ENCODE measurements at places on chromosomes 7 and 10.

GRCh38 chr7:6178298-6179029 lies 94.0 kb downstream of the CYTH3 start:
- peak overlapping the region; percentile 16 for H3K27ac ChIP-seq
- peaks cover 35% of the 10 kb centered on the region for H3K4me1 ChIP-seq
- peaks cover 34% of the 10 kb centered on the region for H3K36me3 ChIP-seq
- peaks cover 3% of the 10 kb centered on the region for H3K27me3 ChIP-seq
- H3K4me3 ChIP-seq: no peak overlapping the region
- DNase-seq: no peak

DNA sequence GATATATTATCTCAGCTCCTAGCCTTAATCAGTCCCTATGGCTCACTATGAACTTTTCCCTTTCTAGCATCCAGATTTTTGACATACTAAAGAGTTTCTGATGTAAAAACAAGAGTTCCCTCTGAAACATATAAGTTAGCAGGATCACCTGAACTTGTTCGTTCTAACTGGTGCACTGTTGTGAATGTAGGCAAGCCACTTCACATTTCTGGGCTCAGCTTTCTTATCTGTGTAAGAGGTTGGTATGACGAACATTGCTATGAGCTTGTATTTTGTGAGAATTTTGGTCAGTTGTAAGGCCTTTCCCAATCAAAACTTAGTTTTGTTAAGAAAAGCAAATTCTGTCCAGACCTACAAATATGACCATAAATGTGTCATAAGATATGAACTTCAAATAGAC lies 46.1 kb downstream of the MAGI2 start:
- no peak overlapping the region for H3K27ac ChIP-seq
- DNase-seq: no peak
- H3K27me3 ChIP-seq: no peaks in the 10 kb centered on the region
- H3K4me1 ChIP-seq: peaks cover 42% of the 10 kb centered on the region
- H3K36me3 ChIP-seq: no peaks in the 10 kb centered on the region

DNA sequence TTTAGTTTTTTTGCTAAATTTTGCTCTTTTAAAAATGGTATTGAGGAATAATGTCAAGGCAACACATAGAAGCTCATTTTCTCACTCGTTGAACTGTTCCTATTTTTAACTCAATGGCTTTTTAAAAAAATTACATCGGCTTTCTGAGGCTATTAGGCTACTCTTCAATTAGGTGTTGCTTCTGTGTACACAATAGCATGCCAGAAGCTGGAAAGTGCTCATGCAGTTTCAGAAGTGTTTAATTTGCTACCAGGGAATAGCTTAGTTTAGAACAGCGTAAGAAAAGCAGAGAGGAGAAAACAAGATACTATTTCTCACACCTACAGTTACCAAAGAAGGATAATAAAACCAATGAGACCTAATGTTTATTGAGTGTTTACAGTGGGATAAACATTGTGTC lies 157.4 kb downstream of the NXPH1 start:
- H3K27me3 ChIP-seq: no peaks in the 10 kb centered on the region
- H3K27ac ChIP-seq: no peak overlapping the region
- H3K4me3 ChIP-seq: no peak overlapping the region
- H3K36me3 ChIP-seq: no peaks in the 10 kb centered on the region
- no peaks in the 10 kb centered on the region for H3K4me1 ChIP-seq

- no peaks in the 10 kb centered on the region for H3K4me1 ChIP-seq
- no peak overlapping the region for H3K4me3 ChIP-seq
- H3K27ac ChIP-seq: no peak overlapping the region
- no peaks in the 10 kb centered on the region for H3K36me3 ChIP-seq
Measured at GRCh38 chr7:127091620-127092019, 161.1 kb downstream of the GRM8 start.

DNA sequence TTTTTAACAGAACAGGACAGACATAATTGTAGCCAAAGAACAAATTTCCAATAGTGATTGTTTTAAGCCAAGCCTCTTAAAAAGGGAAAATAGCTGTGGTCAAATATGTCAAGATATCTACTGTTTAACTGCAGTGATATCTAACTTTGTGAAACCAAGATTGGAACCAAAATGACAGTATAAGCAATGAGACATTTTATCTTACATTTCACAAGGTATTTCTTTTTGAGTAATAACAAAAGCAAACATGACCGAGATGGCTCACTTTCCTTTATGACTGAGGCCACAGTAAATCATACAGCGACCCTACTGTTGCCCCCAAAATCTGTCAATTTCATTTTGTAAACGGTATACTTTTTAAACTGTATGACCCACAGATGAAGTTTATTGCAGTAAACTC lies 215.8 kb downstream of the MLLT10 start:
- no peak for DNase-seq
- H3K4me3 ChIP-seq: no peak overlapping the region
- peaks cover 5% of the 10 kb centered on the region for H3K36me3 ChIP-seq
- no peaks in the 10 kb centered on the region for H3K4me1 ChIP-seq
- H3K27ac ChIP-seq: no peak overlapping the region
- peaks cover 15% of the 10 kb centered on the region for H3K27me3 ChIP-seq

GRCh38 chr10:104559935-104560334 lies 81.2 kb upstream of the SORCS3 start:
- no peaks in the 10 kb centered on the region for H3K4me1 ChIP-seq
- H3K4me3 ChIP-seq: no peak overlapping the region

GRCh38 chr10:102802920-102803534 lies 34.2 kb downstream of the CYP17A1 start:
- H3K4me1 ChIP-seq: peaks cover 48% of the 10 kb centered on the region
- peak overlapping the region; percentile 91 for H3K27ac ChIP-seq
- peak; percentile 92 for DNase-seq
- peak overlapping the region; percentile 60 for H3K4me3 ChIP-seq
- peaks cover 18% of the 10 kb centered on the region for H3K36me3 ChIP-seq
- H3K27me3 ChIP-seq: peaks cover 3% of the 10 kb centered on the region

DNA sequence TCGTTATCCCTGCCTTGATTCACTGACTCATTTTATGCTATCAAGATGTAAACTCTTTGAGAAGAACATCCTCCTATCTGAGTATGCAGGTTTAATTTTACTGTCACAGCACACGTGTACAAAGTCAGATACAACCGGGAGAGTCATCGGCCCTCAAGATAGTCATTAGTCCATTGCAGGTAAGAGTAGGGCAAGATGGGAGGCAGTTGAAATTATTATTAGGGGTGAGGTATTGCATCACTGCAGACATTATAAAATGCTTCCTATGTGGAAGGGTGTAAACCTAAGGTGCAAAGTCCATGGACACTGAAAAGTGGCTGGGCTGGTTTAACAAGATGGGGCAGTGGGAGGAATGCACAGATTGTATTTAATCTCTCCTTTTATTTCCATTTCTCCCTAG lies 113.7 kb downstream of the ARL4A start:
- H3K4me3 ChIP-seq: no peak overlapping the region
- no peaks in the 10 kb centered on the region for H3K36me3 ChIP-seq
- no peak for DNase-seq
- no peaks in the 10 kb centered on the region for H3K27me3 ChIP-seq
- no peaks in the 10 kb centered on the region for H3K4me1 ChIP-seq

GRCh38 chr10:120483651-120484301 lies 26.7 kb downstream of the PLPP4 start:
- no peaks in the 10 kb centered on the region for H3K27me3 ChIP-seq
- no peak for DNase-seq
- peaks cover 24% of the 10 kb centered on the region for H3K4me1 ChIP-seq
- H3K27ac ChIP-seq: no peak overlapping the region

DNA sequence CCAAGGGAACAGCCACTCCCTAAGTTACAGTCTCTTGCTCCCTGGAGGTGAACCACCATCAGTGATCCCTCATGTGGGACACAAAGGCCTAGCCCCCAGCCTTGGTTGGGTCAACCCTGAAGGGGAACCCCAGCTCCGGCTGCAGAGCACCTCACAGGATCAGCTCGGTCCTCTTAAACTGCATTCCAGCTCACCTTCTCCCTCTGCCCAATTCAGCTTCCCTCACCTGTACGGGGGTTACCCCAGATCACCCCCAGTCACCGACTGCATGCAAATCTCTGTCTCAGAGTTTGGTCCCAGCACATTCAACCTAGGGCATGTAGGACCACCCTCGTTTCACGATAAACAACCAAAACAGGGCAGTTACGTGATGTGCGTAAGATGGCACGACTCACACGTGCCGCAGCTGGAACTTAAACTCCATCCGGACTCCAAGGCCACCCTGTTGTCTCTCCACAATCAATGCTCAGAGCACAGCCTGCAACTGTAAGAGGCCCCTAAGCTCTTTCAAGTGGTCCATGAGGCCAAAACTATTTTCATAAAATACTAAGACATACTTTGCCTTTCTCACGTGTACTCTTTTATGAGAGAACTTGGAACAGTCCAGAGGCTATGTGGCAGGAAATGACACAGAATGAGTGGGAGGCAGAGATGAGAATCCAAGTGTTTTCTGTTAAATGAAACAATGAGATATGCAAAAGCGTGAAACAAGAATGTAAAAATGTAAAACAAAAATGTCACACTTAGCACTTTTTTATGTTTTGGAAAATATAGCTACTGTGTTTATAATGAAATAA lies 285.2 kb downstream of the PTPRN2 start:
- no peak overlapping the region for H3K27ac ChIP-seq
- DNase-seq: no peak
- no peaks in the 10 kb centered on the region for H3K27me3 ChIP-seq
- peaks cover 8% of the 10 kb centered on the region for H3K36me3 ChIP-seq

DNA sequence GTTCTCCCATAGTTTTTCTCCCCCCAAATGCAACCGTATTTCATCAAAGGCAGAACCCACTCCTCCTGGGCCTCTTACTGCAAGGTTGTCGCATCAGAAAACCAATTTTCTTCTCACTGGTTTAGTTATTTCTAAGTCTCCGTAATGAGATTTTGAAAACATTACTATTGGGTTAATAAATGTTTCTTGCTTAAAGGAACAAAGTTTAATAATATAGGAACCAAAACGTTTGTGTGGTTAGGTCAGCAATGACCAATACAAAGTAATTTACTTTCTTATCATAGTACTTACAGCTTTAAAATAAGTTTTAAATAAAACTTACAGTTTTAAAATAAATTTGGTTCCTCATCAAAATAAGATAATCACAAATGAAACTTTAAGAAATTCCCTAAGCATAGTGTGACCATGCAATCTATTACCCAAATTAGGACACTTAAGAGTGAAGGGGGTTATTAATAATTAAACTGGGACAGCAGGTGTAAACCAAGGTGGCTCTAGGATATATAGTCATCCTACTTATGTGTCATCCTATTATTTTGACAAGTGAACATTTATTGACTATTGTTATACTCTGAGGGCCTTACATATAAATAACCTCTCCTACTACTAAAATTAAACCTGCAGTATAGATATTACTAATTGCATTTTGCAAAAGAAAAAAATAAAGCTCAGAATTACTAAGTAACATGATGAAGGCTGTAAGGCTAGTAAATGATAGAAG lies 415.4 kb upstream of the LRRN3 start:
- no peak overlapping the region for H3K4me3 ChIP-seq
- H3K27me3 ChIP-seq: peaks cover 2% of the 10 kb centered on the region
- peaks cover 22% of the 10 kb centered on the region for H3K36me3 ChIP-seq

- H3K36me3 ChIP-seq: no peaks in the 10 kb centered on the region
- no peak for DNase-seq
- H3K27me3 ChIP-seq: no peaks in the 10 kb centered on the region
Measured at GRCh38 chr10:90450797-90451196, 407.0 kb downstream of the HTR7 start.

DNA sequence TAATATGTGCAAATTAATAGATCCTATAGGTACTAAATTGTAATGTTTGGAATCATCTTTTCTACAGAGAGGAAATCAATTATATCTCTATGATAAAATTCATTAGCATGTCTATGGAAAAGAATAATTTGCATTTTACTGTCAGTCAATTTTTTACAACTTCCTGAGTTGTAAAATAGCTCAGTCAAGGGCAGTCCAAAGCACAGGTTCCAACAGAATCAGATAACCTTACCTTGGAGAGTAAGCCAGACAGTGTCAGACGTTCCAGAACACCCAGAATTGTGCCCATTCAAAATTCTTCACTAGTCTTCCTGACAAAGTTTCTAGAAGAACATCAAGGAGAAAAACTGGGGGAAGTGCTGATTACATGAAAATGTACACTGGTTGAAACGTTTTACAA lies 31.1 kb upstream of the IMMP2L start:
- no peak overlapping the region for H3K27ac ChIP-seq
- H3K27me3 ChIP-seq: peaks cover 3% of the 10 kb centered on the region
- DNase-seq: no peak
- peaks cover under 1% of the 10 kb centered on the region for H3K4me1 ChIP-seq
- no peaks in the 10 kb centered on the region for H3K36me3 ChIP-seq

DNA sequence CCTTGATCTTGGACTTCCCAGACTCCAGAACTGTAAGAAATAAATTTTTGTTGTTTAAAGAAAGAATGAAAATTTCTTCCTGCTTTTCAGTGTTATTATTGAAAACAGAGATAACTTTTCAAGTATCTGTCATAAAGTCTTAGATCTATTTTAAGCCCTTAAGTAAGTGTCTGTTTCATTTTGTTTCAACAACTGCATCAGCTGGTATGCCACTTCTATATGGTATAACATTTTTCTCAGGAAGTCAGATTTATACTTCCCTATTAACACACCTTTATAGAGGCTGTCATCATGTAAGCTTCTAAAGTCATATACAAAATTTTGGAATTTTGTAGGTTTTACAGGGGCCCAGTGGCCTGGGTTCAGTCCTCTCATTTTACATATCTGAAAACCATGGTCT lies 24.4 kb downstream of the RALA start:
- peaks cover 82% of the 10 kb centered on the region for H3K4me1 ChIP-seq
- no peak overlapping the region for H3K4me3 ChIP-seq
- H3K36me3 ChIP-seq: peaks cover 19% of the 10 kb centered on the region
- no peak overlapping the region for H3K27ac ChIP-seq
- DNase-seq: no peak
